ENCODE measurements at places on chromosomes 7 and 10. TPM values are rescaled to one million over a fixed set of nuclear protein-coding genes. Genes with fewer than 3 reads are reported as not detected.

Gene CTBP2
- 103 TPM for total RNA-seq

Gene AOAH
- total RNA-seq: not detected

Gene PIK3CG
- not detected for total RNA-seq

Gene PRSS58
- not detected for total RNA-seq

Gene POU6F2
- not detected for total RNA-seq

Gene VWA2
- total RNA-seq: not detected

Gene ZNF488
- total RNA-seq: 13.3 TPM

Gene UPK3BL2
- total RNA-seq: 3.8 TPM

Data from A549 treated with CORT108297 at 1 μM for 4 hours (cell line).